AG08396 (cell line): ENCODE measurements at places on chromosomes 2 and 18.

- DNase-seq = no peak
Observed at GRCh38 chr2:181426672-181427071, 30.5 kb upstream of the ITGA4 start.

DNA sequence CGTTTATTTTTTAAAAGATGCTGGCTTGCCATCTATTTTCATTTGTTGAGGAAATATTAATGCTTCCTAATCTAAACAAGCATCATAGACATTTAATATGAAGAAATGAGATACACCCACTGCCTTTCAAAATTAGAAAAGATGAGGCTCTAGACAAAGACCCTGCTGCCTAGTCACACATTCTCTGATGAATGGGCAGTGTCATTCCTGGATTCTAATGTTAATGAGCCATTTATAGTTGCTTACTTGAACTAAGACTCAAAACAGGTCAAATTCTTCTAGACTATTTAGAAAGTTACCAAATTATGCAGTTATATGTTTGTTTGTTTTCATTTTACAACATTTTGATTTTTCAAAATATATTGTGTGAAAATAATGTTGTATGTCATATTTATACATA lies 237.6 kb downstream of the CDH7 start:
- no peak for DNase-seq

DNA sequence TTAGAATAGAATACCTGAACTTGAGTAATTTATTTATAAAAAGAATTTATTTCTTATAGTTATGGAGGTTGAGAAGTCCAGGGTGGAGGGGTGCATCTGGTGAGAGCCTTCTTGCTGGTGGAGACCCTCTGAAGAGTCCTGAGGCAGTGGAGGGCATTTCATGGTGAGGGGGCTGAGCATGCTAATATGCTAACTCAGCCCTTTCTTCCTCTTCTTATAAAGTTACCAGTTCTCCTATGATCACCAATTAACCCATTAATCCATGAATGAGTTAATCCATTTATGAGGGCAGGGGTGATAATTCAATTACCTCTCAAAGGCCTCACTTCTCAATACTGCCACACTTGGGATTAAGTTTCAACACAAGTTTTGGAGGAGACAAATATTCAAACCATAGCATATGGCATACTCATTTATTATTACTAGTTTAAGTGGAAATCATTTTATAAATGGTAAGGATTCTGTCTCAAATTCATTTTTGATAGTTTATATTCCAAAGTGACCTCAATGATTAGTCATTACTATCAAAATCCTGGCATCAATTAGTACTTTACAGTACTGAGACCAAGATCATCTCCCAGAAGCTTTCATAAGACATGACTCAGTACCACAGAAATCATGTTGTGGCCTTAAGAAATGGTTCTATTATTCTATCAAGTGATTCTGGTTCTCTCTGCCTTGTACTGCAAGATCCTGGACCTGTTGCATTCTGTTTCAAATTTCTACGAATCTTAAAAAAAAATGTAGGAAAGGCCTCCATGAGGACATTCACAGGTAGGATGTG lies 5.5 kb downstream of the ZNF396 start:
- peak; percentile 79 for DNase-seq

GRCh38 chr2:234881413-234882241 lies 70.2 kb upstream of the SH3BP4 start:
- peak; percentile 95 for DNase-seq

DNA sequence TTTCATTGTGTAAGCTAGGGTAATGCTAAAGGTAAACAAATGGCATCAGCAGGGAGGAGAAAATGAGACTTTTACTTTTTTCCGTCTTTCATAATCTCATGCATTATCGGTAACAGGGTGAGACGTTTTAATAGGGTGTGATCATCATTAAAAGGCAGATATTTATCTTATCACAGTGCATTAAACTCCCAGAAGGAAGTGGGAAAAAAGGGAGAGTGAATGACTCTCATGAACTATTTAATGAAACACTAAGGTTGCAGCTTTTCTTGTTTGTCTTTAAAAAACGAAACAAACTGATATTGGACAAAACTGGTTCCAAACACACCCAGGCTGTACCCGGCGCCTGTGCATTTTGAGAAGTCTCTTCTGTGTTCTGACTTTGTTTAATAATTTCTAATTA lies 1936.8 kb upstream of the PIK3C3 start:
- DNase-seq = no peak

- DNase-seq = no peak
Observed at GRCh38 chr2:235914756-235915155, 253.4 kb downstream of the GBX2 start.

DNA sequence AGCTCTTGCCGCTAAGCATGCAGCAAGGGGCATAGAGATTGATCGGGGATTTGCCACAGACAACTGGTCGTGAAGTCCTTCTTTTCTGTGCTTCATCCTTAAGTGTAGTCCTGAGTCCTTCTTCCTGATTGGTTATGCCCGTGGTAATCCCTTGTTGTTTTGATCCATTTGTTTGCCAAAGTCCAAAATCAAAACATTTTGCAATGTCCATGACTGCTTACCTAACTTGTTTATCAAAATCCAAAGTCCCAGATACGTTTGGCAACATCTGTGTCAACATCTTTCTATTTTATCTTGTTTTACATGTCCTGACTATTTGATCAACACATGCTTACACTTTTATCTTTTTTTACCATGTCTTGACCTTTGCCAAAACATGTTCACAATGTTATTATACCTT lies 229.0 kb upstream of the ZNF804A start:
- DNase-seq = no peak

- peak; percentile 13 for DNase-seq
Observed at GRCh38 chr2:231132129-231132528, 7.3 kb upstream of the HTR2B start.

DNA sequence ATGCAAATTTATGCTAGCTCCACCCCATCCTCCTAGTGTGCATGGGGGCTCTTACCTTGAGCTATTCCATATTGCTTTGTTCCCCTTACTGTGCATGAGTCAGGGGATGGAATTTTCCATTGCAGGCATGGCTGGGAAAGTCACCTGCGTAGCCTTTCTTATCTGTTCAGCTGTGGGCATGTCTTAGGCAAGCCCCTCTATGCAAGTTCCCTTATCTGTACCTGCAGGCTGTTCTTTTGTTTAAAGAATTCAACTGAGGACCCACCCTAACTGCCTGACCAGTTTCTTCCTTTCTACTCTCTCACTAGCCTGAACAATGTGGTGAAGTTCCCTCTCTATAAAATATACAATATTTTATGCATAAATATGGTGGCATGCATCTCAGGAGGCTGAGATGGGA lies 54.2 kb upstream of the CDCA7 start:
- DNase-seq = no peak

DNA sequence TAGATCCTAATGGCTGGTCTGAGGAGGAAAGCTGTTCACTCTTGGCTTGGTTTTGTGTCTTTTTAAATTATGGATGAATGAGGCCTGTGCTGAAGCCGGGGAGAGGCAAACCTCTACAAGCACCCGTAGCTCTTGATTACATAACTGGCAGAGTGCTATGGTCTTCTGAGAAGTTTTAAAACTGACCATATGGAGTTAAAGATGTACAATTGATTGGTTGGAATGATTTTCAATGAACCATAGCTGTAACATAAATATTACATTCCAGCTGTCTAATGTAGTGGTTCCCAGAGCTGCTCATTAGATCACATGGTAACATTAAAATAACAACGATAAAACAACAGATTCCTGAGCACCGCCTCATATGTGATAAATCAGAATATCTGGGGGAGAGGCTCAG lies 71.1 kb upstream of the MAP4K3 start:
- DNase-seq = no peak

- no peak for DNase-seq
Observed at GRCh38 chr18:33914399-33914798, 310.3 kb downstream of the NOL4 start.

DNA sequence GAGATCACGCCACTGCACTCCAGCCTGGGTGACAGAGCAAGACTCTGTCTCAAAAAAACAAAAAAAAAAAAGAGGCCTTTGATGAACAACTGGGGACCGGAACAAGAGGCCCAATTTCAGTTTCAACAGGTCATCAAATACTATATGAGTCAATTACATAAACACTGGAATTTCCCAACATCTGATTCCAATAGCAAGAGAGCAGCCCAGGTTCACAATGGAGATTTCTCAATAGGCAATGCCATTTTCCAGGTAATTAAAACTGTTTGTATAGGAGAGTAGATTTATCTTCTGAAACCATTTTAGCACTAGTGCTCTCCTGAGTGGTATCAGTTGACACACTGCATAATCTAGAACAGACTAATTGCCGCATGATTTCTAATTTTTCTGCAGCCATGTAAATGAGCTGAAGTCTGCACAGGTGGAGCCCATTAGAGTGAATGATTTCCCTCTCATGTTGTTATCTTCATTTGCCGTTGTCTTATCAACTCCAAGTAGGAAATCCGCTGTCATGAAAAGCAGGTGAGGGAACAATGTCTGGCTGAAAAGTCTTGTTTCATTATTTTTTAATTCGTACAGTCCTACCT lies 264.1 kb upstream of the MEIS1 start:
- DNase-seq = no peak

DNA sequence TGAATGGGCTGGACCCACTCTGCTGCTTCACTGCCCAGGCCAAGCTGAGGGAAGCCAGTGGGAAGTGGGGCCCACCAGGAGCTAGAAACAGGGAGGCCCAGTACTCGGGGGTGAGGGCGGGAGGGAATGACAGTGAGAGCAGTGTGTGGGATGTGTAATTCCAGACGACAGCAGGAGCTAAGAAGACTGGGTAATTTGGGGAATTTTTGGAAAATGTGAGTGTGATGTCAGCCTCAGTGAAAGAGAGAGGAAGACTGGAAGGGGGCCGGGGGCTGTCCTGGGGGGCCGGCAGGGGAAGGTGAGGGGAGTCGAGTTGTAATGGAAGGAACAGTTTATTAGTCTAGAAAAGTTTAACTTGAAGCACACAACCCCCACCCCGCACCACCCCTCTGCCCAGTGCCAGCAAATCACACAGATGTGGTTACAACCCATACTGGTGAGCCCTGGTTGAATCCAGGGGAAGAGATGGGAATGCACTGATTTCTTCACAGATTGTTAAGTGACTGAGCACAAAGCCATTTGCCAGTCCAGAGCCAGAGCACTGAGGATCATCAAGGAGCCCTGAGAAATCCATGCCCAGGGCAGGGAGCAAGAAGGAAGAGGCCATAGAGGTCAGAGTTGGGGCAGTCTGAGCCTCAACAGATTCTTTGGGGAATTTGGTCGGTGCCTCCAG lies 76.7 kb upstream of the PKDCC start:
- no peak for DNase-seq

- no peak for DNase-seq
Observed at GRCh38 chr2:207092818-207093217, 72.9 kb downstream of the KLF7 start.

DNA sequence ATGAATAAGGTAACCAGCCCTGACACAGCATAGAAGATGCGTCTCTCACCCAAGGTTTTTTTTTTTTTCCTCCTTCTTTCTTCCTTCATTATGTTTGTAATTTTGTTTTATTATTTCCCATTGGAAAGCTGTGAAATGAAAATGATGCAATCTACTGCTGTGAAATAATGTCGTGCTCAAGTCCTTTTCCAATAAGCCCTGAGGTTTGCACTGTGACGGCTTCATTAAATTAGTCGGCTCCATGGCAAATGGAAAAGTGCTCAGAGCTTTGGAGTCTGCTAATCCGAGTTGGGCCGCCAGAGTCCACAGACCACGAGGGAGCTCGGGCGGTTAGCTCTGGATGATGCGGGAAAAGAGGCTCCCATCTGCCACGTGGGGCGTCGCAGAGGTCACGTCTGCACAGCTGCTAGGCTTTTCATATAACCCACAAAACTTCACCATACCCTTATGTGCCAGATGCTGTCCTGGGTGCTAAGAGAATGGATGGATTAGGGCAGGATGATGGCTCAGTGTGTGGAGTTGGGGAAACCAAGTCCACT lies 92.3 kb upstream of the CAPN13 start:
- DNase-seq = no peak
